ENCODE measurements at places on chromosomes 1 and 21.

DNA sequence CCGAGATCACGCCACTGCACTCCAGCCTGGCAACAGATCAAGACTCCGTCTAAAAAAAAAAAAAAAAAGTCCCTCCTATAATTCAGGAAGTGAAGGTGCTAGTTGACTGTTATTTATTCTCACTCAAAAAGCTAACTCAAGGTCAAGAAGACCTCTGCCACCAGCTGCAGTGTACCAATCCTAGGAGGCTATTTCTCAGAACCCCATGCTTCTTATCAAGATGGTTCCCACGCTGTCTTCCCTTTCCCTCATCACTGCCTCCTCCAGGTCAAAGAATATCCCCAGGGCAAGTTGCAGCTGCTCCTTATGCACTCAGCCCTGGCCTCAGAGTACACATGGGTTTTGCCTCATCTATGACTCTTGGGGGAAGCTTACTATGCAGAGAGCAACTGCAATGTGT, 53.6 kb downstream of the RERE start:
- no peak for DNase-seq

- DNase-seq = no peak
Measured at GRCh38 chr1:115833856-115834255, 7.1 kb downstream of the NHLH2 start.

DNA sequence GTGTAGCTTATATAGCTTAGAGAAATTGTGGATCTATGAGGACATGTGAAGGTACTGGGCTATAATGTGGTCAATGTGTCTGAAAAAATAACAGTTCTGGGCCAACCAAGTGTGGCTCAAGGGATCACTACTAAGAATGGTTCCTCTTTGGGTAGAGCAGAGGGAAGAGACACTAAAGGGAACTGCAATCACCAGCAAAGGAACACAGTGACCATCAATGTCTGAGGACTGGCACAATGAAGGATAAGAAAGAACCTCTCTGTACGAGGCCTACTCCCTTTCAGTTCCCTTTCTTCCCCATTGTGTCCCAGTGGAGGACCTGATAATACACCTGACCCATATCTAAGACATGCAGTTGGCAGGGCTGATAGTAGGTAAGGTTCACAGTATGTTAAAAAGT, 89.9 kb upstream of the JAK1 start:
- no peak for DNase-seq

GRCh38 chr1:55534565-55535121, 319.5 kb upstream of the USP24 start:
- DNase-seq = no peak

GRCh38 chr1:160577671-160578070, 1.6 kb downstream of the CD84 start:
- no peak for DNase-seq

GRCh38 chr21:42039470-42039901, 29.3 kb upstream of the ZBTB21 start:
- DNase-seq = no peak

- DNase-seq = no peak
Measured at GRCh38 chr1:6511561-6512244, 20.2 kb upstream of the PLEKHG5 start.

- DNase-seq = peak; percentile 19
Measured at GRCh38 chr1:23184212-23184934, 15.7 kb upstream of the LUZP1 start.

DNA sequence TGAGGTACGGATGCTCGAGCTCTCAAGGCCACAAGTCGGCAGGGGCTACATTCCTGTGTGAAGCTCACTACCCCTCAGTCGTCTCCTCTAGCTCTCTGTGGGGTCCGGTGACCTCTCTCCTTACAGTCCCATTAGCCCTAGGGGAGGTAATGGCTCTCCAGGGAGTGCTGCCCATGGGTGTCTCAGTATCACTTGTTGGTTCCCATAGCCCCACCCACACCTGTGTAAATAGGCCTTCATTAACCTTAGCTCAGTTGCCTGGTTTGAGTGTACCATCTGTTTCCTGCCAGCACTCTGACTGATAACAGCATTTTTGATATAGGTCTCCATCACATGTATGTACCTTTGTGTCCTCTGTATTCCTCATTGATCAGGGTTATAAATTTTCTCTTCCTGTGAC, 133.2 kb upstream of the KCNJ15 start:
- no peak for DNase-seq

DNA sequence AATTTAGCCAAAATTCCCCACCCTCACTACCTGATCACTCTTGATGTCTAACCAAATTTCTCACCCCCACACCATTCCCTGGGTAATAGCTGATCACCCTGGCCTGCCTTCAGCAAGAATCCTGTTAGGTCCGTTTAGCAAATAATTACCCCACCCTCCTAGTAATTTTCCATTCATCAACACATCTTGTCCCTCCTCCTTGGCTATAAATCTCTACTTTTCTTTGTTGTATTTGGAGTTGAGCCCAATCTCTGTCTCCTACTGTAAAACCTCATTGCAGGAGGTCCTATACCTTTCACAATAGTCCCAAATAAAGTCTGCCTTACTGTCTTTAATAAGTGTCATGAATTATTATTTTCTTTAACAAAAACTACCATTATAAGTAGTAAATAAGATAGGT, 6.9 kb upstream of the PRKAA2 start:
- DNase-seq = no peak

DNA sequence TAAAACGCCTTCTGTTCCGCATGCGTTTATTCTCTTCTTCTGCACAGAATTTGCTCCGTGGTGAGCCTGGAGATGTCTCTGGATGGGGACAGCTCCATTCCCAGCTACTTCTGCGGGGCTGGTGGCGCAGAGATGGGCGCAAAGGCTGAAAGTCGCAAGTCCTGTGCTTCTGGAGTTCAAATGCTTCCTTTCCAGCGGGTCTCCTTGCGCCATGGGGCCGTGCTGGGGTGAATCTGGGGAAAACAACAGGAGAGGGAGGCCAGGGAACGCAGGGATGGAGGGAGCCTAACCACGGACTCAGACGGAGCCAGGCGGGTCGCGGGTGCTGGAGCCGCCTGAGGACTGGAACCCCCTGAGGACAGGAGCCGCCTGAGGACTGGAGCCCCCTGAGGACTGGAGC, 2.9 kb upstream of the OR2T12 start:
- no peak for DNase-seq

- DNase-seq = no peak
Measured at GRCh38 chr1:30195424-30196134, 527.8 kb downstream of the MATN1 start.

DNA sequence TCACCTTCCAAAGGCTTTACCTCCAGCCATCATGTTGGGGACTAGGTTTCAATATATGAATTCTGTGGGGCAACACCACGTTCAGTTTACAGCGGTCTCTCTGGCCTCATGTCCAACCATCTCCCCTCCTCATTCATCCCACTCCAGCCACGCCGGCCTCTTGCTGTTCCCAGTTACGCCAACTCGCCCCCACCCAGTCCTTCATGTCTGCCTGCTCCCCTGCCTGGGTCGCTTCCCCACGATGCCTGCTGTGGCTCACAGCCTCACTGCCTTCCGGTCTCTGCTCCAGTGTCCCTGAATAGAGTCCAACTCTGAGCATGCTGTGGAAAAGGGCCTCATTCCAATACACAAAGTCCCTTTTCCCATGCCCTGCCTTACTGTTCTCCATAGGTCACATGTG, 193.8 kb downstream of the KIF26B start:
- DNase-seq = no peak

- DNase-seq = no peak
Measured at GRCh38 chr21:35512346-35512745, 463.2 kb upstream of the RUNX1 start.

DNA sequence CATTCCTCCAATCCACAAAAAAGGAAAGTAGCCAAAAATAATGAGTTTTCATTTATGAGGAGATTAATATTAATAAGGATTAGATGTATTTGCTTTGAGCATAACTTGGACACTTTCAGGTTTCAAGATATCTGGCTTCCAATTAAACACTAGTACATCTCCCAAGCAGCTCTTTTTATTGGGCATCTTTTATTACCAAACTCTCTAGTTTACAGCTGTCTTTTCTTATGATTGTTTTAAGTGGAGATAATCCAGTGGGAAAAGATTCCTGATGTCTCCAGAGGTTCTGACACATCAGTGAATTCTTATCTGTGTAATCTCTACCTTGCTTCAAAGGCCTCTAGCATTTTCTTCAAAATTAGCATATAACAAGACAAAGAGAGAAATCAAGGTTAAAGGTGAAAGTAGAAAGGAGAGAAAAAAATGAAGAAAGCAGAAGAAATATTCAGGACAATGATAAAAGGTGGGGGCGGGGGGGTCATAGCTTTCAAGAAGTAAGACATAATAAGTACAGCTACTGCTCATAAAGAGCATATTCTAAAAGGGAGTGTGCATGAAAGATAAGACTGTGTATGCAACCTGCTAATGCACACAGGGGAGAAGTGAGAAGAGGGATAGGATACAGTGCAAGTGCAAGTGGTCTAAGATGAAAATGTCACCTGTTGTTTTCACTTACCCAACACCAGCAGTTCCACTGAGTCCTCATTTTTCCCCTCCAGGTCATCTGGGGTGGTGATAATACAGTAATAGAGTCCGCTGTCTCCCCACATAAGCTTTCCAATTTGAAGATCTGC, 19.1 kb downstream of the ILDR2 start:
- DNase-seq = no peak

DNA sequence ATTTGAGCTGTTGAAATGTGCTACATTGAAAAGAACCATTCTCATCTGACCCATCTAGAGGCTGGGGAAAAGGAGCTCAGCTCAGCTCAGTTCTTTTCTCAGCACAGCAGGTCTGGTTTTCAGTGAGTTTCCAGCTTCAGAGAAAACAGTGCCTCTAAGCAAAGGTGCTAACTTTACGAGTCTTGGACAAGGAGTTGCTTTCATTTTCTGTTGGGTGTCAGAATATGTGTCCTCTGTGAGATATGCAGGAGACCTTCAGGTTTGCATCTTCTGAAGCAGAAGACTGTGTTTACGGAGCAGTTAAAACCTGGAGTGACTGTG, 321.3 kb upstream of the USP24 start:
- DNase-seq = no peak

DNA sequence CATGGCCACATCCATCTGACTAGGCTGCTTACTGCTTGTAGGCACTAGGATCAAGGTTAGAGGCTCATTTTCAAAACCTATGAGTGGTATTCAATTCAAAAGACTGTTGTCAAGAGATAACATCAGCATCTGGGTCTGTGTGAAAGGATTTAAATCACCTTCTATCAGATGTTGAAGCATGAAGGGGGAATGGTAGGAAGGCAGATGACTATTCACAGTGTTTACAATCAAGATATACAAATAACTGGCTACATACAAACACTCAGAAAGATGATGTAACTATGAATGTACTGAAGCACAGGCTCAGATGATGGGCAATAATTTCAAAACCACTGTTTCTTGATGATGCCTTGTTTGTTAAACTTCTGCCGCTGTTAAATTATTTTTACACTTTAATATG, 249.2 kb downstream of the SLC45A1 start:
- no peak for DNase-seq

GRCh38 chr1:199151634-199152425, 513.0 kb downstream of the PTPRC start:
- no peak for DNase-seq

- no peak for DNase-seq
Measured at GRCh38 chr1:61259379-61260148, 177.2 kb downstream of the NFIA start.

DNA sequence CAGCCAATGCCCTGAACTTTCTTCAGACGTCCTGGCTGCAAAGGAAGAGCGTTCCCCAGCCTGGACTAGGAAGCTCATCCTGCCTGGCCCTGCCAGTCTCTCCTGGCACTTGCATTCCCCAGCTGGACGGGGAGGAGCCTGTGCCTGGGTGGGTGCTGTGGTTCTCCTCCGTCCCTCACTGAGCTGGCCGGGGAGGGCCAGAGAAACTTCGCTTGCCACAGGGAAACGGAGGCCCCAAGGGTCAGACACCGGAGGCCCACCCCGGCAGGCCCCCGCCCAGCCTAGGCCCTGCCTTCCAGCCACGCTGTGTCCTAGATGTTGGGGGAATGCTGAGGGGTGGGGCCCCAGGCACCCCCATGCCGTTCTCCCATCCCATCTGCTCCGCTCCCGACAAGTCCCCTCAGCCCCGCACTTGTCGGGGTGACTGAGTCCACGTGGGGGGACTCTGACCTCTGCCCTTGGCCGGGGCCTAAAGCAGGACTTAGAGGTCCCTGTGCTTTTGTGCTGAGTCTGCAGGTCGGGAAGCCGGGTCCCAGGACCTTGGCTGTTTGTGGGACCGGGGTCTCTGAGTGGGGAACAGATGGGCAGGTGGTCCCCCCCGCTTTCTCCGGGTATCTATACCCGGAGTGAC, 4.8 kb downstream of the FTCD start:
- no peak for DNase-seq

GRCh38 chr1:231355171-231355570, 17.1 kb downstream of the SPRTN start:
- no peak for DNase-seq

DNA sequence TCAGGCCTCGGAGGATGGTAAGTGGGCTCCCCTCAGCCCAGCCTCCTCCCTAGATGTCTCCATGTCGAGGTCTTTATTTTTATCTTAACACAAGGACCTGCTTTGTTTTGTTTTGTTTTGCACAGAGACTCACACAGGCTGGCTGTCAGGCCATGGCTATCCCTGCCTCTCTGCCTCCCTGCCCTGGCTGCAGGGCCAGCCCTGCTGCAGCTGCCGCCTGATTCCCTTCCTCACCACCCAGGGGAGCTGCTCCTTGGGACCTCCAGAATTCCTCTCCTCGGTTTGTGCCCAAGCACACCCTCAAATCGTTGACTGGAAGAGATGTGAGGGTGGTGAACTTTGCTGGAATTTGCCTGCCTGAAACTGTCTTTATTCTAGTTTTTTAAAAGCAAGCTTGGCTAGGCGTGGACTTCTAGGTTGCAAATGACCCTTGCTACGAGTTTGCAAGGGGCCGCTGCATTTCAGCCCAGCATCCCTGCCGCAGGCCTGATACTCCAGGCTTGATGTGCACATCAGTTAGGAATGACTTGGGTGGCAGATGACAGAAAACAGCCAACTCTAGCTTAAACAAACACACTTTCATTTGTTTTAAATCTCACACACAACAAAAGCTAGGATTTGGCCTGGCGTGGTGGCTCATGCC, 37.1 kb downstream of the WNT9A start:
- no peak for DNase-seq

- no peak for DNase-seq
Measured at GRCh38 chr1:221886311-221886710, 144.4 kb upstream of the DUSP10 start.

- no peak for DNase-seq
Measured at GRCh38 chr1:233993651-233994050, 89.2 kb downstream of the SLC35F3 start.

- DNase-seq = no peak
Measured at GRCh38 chr1:172582889-172583288, 49.9 kb downstream of the SUCO start.

DNA sequence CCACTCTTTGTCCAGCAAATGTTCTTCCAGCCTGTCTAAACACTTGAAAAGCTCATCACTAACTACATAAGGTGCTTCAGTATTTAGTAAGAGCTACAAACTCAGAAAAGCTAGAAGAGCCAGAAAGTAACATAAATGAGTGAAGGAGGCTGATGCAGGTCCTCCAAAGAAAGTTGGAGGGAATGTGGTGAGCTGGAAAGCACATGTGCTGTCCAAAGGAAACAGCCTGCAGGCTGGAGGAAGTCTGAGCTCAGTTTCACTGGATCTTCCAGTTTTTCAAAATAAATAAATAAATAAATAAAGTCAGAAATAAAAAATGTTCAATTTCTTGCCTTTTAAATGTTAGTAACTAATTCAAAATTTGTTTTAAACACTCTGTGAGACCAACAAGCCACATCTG, 25.5 kb downstream of the ZC3H11B start:
- no peak for DNase-seq

- no peak for DNase-seq
Measured at GRCh38 chr1:20322825-20323612, 32.3 kb downstream of the VWA5B1 start.

GRCh38 chr1:86466986-86467385, 1.7 kb upstream of the CLCA1 start:
- no peak for DNase-seq

All from central memory CD8-positive, alpha-beta T cell (primary cell).